CD4-positive, alpha-beta T cell treated with Interleukin-2 at 100 ng/mL for 4 hours (primary cell): ENCODE measurements at places on chromosomes 5 and 9.

DNA sequence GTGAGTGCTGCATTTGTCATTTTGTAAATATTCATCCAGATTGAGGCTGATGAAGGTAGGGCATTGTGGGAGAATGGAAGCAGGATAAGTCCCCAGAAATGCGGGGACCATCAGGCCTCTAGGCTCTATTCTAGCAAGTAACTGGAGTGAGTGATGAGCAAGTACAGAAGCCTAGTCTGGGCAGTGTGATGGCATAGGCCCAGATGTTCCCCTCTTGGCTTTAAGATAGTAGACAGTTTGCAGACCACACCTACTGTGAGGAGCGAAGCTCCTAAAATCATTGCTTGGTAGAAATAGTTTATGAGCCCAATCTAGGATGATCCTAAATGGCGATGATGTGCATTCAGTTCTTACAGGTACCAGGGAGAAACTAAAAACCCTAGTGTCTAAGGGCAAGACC is 24.3 kb downstream of the NDFIP1 start:
- no peak for DNase-seq

GRCh38 chr9:107338911-107339659 is 56.0 kb downstream of the RAD23B start:
- DNase-seq, result no peak

GRCh38 chr9:20651939-20652338 is 29.6 kb upstream of the MLLT3 start:
- DNase-seq, result no peak

GRCh38 chr9:20623021-20623747 is 885 bp upstream of the MLLT3 start:
- peak; percentile 72 for DNase-seq

DNA sequence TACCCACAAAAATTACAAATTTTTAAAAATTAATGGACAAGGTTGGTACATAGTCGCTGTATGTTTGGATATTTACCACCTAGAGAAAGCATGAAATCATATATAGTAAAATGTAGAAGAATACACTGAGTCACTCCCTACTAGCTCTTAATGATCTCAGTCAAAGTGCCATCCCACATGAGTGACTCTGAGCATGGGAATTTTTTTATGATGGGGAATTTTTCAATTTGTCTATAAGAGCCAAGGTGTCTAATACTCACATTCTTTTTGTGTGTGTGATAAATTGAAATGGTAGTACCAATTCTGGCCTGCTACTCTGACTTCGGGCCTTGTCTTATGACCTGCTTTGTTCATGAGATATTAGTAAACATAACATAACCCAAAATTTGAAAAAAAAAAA is 483.2 kb downstream of the CDH10 start:
- no peak for DNase-seq

GRCh38 chr9:128999581-129000206 is 28.4 kb downstream of the SH3GLB2 start:
- DNase-seq, result no peak

GRCh38 chr9:109990541-109990940 is 210.5 kb downstream of the PALM2AKAP2 start:
- DNase-seq, result no peak

DNA sequence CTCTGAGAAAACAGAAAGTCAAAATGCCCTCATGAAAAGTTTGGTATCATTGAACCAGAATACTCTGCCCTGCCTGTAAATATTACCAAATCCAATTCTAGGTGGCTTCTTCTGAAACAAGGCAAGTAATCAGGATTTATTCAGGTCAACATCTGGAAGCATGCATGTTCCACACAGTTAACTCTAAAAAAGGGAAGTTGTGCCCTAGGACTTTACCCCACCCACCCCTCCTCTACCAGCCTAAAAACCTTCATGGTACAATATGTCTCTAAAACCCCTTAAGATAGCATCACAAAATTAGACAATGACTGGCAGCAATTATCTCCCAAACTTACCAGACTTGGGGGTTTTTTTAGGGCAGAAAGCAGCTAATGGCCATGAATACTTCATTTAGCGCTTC is 414.8 kb upstream of the SLC30A5 start:
- no peak for DNase-seq

DNA sequence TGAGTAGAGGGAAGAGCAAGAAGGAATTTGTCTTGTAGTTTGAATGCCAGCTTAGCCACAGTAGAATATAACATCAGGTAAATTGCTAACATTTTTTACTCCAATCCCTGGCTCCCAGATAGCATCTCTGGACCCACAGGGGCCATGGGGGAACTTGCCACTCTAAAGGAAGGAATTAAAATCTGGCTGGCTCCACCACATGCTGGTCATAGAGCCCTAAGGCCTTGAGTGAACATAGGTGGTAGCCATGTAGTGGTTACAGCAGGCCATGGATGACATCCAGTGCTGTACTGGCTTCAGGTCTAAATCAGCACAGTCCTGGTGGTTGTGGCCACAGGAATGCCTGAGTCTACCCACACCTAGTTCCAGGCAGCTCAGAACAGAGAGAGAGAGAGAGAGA is 109.9 kb upstream of the RGMB start:
- no peak for DNase-seq

GRCh38 chr9:70083429-70083828 is 39.8 kb downstream of the MAMDC2 start:
- DNase-seq, result no peak

- DNase-seq, result no peak
Measured at GRCh38 chr5:81121836-81122630, 111.1 kb upstream of the CKMT2 start.

DNA sequence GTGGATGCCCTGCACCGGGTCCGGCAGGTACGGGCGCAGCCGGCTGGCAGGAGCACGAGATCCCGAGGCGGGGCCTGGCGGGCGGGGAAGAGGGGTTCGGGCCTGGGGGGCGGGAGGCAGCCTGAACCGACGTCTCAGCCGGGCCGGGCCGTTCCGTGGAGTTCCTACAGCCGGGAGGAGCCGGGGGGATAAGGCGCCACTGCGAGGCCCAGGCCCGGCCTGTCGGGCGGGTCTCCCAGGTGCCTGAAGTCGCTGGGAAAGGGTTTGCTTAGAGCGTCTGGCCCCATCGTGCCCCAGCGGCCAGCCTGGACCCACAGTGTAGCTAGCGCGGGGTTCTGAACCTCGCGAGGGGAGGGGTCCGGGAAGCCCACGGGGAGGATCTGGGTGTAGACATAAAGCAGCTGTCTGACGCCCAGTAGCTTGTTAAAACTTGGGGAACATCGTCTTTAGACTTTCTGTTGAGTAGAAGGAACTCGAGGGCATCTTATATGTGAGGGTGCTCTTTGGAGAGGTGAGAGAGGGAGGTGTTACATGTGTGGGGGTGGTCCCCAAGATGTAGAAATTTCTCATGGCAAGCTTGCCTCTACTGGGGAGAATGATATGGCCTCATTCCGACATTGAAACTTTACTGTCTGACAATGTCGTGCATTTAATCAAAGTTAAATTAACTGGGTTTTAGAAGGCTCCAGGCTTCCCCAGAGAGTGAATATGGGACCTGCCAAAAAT is 524 bp downstream of the FUBP3 start:
- peak; percentile 0 for DNase-seq

DNA sequence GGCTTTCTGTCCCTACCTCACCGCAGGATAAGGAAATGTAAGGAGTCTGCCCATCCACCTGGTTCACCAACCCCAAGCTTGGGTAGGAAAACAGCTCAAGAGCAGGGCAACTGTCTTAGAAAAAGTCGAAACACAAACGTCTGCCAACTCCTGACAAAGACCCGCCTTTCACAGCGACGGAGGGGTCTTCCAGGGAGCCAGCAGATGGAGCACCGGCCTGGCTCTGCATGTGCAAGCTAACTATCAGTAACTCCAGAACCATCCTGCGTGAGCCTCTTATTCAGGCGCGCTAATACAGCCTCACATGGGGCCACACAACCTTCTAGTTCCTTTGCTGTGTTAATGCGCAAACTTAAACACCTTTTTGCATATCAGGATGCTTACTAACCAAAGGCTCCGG is 26.9 kb downstream of the CAMSAP1 start:
- no peak for DNase-seq
